ENCODE measurements at places on chromosomes 7 and 10.

GRCh38 chr10:113047605-113047962 lies 97.5 kb downstream of the TCF7L2 start:
- no peak for DNase-seq

DNA sequence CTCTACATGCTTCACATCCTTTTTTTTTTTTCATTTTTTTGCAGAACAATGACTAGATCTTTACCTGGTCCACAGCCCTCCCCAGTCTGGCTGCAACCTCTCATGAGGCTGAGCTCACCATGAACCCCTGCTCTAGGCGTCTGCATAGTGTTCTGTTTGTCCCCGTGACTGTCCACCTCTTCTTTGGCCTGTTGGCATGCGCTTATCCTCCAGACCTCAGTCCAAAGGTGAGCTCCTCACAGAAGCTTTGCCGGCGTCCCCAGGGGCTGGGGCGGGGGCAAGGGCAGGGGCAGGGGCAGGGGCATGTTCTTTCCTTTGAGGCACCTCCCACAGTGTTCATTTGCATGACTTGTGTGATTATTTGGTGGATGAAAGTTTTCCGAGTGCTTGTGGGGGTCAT lies 218.4 kb upstream of the ZNF32 start:
- DNase-seq = no peak

DNA sequence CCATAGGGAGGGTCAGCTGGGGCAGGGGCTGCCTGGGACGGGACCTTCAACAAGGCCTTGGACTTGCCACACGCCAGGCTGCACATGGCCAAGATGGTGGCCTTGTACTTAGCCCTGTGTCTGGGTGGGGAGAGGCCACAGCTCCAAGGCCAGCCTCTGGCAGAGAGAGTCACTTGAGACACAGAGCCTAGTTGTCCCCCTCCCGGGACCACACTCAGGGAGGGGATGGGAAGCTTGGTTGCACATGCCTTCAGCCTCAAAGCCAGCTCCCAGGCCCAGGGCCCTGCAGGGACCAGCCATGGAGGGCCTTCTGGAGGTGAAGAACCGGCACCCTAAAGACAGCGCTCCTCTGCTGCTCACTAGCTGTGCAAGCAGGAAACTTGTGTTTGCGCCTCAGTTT lies 16.7 kb downstream of the MMRN2 start:
- no peak for DNase-seq

DNA sequence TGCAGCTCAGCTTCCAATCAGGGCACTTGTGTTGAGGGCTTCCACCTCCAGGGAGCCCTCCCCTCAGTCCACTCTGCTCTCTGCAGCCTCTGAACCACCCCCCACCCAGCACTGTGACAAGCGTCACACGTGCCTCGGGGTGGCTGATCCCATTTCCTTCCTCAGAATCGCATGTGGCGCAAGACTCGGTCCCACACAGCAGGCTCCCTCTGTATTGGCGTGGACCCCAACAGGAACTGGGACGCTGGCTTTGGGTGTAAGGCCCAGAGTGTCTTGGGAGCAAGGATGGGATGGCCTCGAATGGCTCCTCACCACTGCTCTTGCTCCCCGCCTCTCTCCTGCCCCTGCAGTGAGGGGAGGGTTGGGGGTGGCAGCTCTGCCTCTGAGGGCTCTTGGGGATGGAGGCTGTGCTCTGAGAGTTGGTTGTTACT lies 4.1 kb downstream of the CPA1 start:
- no peak for DNase-seq

- no peak for DNase-seq
Observed at GRCh38 chr10:26408858-26409494, 29.2 kb upstream of the APBB1IP start.

DNA sequence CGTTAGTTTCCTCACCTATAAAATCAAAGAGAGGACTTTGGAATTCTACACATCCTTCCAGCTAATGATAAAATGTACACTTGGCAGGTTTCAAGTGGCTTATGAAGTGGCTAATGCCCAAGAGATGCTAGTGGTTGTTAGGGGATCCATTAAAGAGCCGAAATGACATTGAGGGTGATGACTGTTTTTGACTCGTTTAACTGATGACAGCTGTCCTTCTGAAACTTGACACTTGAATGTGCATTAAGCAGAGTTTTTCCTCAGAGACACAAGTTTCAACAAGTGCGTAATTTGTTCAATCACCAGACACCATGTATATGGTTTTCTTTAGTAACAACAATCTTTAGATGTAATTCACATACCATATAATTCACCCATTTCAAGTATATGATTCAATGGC lies 1.6 kb upstream of the PRF1 start:
- DNase-seq = no peak

- DNase-seq = no peak
Observed at GRCh38 chr7:20299647-20300312, 30.9 kb upstream of the ITGB8 start.

All from stimulated activated naive B cell treated with anti-CD40 and anti-IgM and Interleukin-4, amounts not matched to agents 10 μg/mL and 1 μg/mL and 100 μg/mL, for 72 hours (primary cell).